ENCODE measurements at places on chromosomes 4 and X.

- no peak for DNase-seq
Observed at GRCh38 chr4:74516303-74516702, 71.4 kb downstream of the AREG start.

GRCh38 chr4:104015680-104016079 lies 295.9 kb upstream of the TACR3 start:
- peak; percentile 30 for DNase-seq

DNA sequence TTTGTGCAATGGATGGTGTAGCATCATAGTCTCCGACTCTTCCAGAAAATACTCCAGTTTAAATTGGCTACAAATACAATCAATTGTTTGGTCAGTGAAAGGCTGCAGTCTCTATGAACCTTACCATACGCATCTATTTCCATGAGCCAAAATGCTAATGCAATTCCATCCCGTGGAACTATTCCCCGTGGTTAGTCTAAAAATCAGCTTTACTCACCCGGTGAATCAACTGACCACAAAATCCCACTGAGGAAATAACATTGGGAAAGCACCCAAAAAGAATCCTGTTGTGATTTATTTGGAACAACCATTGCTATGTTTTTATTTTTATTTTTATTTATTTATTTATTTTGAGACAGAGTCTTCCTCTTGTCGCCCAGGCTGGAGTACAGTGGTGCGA lies 87.1 kb downstream of the DHX15 start:
- DNase-seq = no peak

GRCh38 chr4:73416423-73417087 lies 12.5 kb downstream of the ALB start:
- DNase-seq = no peak

DNA sequence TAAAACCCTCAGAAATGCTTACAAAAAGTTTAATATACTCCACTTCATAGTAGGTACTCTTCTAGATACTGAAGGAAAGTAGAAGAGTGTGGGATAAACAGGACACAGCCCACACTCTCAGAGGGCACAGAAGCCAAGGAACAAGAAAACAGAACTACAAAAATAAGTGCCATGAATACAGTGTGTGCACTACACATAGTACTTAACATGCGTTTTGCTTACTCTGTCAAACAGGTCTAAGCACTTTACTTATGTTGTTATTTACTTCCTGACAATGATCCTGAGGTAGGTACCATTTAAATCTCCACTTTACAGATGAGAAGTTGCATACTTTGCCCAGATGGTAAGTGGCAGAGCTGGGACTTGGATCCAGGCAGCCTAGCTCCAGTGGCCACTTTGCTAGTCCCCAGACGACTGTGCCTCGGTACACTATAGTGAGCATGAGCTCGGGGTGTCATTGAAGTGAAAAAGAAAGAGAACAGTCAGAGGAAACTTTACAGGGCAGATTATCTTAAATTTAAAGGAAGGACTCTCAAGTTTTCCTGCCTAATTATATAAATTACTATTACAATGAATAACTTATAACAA lies 120.3 kb downstream of the BANK1 start:
- DNase-seq = no peak

- no peak for DNase-seq
Observed at GRCh38 chrX:49129427-49129826, 5.9 kb upstream of the GPKOW start.

DNA sequence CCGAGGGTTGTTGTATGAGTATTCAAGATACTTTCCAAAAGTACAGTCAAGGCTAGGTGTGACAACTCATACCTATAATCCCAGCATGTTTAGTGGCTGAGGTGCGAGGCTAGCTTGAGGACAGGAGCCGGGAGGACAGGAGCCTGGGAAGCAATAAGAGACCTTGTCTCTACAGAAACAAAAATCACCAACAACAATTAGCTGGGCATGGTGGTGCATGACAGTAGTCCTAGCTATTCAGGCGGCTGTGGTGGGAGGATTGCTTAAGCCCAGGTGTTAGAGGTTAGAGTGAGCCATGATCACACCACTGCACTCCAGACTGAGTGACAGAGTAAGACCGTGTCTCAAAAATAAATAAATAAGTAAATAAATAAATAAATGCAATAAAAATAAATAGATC lies 91.6 kb downstream of the TLL1 start:
- DNase-seq = no peak

DNA sequence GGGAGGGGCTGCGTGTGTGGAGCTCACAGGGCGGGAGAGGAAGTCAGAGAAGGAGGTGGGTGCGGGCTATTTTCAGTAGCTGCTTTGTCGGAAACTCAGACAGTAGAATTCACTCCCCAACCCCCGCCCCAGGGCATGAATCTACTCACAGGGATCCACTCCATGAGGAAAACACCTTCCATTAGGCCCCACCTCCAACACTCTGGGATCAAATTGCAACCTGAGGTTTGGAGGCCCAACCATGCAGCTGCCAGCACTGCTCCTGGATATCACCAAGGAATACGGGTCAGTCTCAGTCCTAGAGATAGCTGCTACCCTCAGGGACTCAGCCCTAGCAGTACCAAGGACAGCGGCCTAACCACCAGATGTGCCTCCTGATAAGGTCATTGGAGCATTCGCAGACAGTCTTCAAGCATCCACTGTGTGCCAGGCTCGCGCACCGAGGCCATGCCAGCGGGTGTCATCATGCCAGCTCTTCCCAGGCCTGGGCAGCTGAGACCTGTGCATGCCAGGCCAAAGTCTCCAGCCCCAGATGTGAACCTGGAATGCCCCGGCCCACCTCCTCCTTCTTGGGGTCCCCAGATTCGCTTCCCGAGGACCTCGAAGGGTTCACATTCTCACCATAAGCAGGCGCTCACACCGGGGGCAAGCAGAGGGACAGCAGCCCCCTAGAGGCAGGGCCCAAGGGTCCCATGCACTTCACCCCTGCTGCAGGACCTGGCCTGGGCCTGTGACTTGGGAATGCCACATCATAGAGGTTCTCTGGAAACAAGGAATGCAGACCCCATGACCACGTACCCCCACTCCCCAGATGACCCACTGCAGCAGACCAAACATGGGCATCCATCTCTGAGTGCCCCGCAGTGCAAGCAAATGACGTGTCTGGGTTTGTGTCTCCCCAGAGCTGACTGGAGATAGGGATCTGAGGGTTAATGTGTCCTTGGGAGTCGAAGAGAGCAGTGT lies 102.3 kb downstream of the ADRA2C start:
- peak; percentile 23 for DNase-seq

- no peak for DNase-seq
Observed at GRCh38 chr4:54333657-54334056, 104.6 kb downstream of the PDGFRA start.

GRCh38 chr4:109156356-109156755 lies 146.1 kb downstream of the COL25A1 start:
- no peak for DNase-seq

DNA sequence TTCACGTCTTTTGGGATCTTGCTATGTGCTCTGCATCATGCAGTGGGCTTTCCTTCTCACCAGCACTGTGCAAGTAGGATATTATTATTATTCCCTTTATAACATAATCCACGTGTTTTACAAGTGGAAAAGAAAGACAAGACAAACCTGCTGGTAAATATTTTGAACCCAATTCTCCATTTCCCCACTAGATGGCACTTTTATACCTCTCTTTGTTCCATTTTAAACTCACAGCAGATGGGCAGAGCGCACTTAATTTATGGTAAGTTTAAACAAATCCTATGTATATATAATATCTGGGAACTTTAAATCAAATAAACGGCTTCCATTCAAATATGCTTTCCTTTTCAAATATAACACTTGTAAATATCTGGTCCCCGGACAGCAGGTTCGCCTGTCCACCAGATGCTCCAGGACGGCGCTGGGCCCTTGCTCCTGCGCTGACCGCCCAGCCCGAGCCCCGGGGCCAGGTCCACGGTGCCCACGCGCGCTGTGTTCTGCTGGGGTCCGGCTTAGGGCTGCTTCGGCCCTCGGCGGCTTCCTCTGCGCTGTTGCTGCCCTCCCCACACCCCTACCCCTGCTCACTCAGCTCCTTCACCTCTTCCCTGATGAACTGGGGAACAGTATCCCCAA lies 31.1 kb downstream of the F11 start:
- DNase-seq = peak; percentile 64

Measured in PC-3 (cell line).